ENCODE measurements at places on chromosomes 5 and 9.

GRCh38 chr5:158609333-158610050 lies 490.2 kb downstream of the EBF1 start:
- no peak overlapping the region for H3K27ac ChIP-seq
- H3K4me3 ChIP-seq = no peak overlapping the region
- no peaks in the 10 kb centered on the region for H3K4me1 ChIP-seq
- no peak for DNase-seq
- H3K36me3 ChIP-seq = no peaks in the 10 kb centered on the region

DNA sequence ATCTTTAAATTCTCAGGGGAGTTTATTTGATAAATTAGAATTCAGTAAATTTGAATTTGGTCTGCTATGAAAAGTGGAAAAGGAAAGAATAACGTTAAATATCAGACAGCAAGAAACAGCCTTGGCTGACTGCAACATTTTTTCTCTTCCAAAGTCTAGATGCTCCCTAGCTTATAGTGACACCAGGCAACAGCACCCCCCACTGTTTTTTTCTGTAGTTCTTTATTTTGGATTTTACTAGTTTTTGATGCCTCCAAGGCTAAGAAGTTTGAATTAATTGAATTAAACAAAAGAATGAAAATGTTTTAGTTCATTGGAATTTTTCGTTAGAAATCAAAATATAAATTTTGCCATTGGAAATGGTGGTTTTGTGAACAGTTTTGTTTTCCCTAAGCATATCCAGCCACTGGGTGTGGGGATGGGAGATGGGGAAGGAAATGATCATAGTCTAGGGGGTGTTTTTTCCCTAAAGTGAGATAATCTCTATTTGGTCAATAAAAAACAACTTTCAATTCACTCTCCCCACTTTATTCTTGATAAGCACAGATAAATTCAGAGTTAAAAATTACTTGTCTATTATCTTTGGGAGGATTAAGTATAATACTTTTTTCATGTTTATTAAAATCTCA lies 199.3 kb upstream of the CD180 start:
- no peaks in the 10 kb centered on the region for H3K36me3 ChIP-seq
- H3K27me3 ChIP-seq = no peaks in the 10 kb centered on the region
- no peak overlapping the region for H3K4me3 ChIP-seq
- no peaks in the 10 kb centered on the region for H3K4me1 ChIP-seq
- DNase-seq = no peak

DNA sequence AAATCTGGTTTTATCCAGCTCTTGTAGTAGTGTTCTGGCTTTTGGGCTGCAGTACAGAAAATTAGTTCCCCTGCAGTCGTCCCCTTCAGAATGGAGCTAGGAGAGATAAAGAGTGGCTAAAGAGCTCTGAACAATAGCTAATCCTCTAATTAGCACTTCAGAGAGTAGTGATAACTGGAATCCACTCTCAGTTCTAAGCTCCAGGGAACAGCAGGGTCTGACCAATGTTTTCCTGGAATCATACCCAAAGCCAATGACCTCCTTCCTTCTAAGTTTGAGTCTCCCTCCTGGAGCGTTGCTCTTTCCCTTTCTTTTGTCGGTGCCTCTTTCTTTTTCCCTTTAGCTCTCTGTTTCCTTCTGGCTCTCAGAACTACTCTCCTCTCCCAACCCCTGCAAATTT lies 47.4 kb downstream of the MFAP3 start:
- 0 out of 2 replicates have a peak, but pooled peaks cover 1% of the 10 kb centered on the region for H3K27me3 ChIP-seq
- no peak overlapping the region for H3K4me3 ChIP-seq
- H3K36me3 ChIP-seq = no peaks in the 10 kb centered on the region
- no peaks in the 10 kb centered on the region for H3K4me1 ChIP-seq
- no peak for DNase-seq

DNA sequence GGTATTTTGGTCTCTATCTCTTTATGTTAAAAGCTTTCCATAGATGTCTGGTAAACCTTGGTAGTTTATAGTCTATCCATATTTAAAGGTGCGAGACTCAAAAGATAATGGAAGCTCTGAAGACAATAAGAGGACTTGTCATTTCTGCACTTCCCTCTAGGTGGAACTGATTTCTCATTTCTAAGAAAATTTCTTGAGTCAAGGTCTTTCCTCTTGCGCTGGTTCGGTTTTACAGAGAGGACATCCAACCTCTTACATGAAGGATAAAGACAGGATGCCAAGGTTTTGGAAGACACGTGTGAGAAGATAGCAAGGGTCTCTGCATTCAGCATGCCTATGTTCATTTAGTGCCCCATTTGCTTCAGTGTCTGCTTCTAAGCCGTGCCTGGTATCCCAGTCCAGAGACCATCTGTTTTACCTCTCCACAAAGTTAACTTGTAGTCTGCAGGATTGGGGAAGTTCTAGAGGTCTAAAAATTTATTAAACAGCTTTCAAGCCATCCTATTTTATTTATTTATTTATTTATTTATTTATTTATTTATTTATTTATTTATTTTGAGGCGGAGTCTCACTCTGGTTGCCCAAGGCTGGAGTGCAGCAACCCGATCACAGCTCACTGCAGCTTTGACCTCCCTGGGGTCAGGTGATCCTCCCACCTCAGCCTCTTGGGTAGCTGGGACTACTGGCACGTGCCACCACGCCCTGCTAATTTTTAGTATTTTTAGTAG lies 41.6 kb downstream of the KIAA1191 start:
- no peaks in the 10 kb centered on the region for H3K36me3 ChIP-seq
- no peaks in the 10 kb centered on the region for H3K27me3 ChIP-seq
- H3K27ac ChIP-seq = no peak overlapping the region
- no peak overlapping the region for H3K4me3 ChIP-seq
- DNase-seq = no peak
- no peaks in the 10 kb centered on the region for H3K4me1 ChIP-seq

GRCh38 chr5:171434874-171435273 lies 15.4 kb downstream of the FGF18 start:
- no peaks in the 10 kb centered on the region for H3K27me3 ChIP-seq
- no peak for DNase-seq
- H3K4me1 ChIP-seq = no peaks in the 10 kb centered on the region
- H3K4me3 ChIP-seq = no peak overlapping the region
- no peaks in the 10 kb centered on the region for H3K36me3 ChIP-seq
- H3K27ac ChIP-seq = no peak overlapping the region

DNA sequence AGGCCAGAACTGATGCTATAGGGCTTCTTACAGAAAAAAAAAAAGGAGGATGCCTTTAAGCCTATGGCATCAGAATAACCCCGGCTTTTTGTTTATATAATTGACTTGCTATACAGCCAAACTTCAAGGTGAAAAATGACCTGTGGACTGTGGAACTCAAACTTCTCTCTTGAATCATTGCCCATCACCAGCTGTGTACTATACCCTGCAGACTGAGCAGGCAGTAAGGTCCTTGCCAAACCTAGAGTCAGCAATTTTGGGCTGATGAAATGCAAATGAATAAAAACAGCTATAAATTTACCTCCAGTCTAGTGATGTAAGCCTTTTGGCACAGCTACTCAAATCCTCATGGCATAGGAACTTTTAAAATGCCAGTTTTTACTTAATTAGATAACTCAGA lies 44.5 kb upstream of the PPP3R2 start:
- H3K27ac ChIP-seq = no peak overlapping the region
- no peaks in the 10 kb centered on the region for H3K4me1 ChIP-seq
- no peaks in the 10 kb centered on the region for H3K27me3 ChIP-seq
- no peak overlapping the region for H3K4me3 ChIP-seq
- H3K36me3 ChIP-seq = no peaks in the 10 kb centered on the region
- no peak for DNase-seq

- no peak overlapping the region for H3K27ac ChIP-seq
- no peaks in the 10 kb centered on the region for H3K4me1 ChIP-seq
These were observed 359.0 kb upstream of the SLC30A5 start for GRCh38 chr5:68734781-68735180.

- H3K36me3 ChIP-seq = peaks cover 4% of the 10 kb centered on the region
- no peak overlapping the region for H3K27ac ChIP-seq
- H3K27me3 ChIP-seq = no peaks in the 10 kb centered on the region
- H3K4me3 ChIP-seq = no peak overlapping the region
- DNase-seq = no peak
These were observed 2.7 kb upstream of the PHPT1 start for GRCh38 chr9:136846376-136847087.

- H3K36me3 ChIP-seq = no peaks in the 10 kb centered on the region
- H3K27me3 ChIP-seq = no peaks in the 10 kb centered on the region
- no peaks in the 10 kb centered on the region for H3K4me1 ChIP-seq
These were observed 324.9 kb downstream of the NPR3 start for GRCh38 chr5:33035851-33036527.

GRCh38 chr5:42745856-42746255 lies 10.8 kb upstream of the CCDC152 start:
- H3K4me1 ChIP-seq = no peaks in the 10 kb centered on the region
- no peak overlapping the region for H3K27ac ChIP-seq
- DNase-seq = no peak
- no peaks in the 10 kb centered on the region for H3K36me3 ChIP-seq

- H3K27ac ChIP-seq = no peak overlapping the region
- no peak overlapping the region for H3K4me3 ChIP-seq
- no peak for DNase-seq
- H3K27me3 ChIP-seq = no peaks in the 10 kb centered on the region
- no peaks in the 10 kb centered on the region for H3K4me1 ChIP-seq
- no peaks in the 10 kb centered on the region for H3K36me3 ChIP-seq
These were observed 225.7 kb downstream of the TLR4 start for GRCh38 chr9:117929868-117930267.

GRCh38 chr9:96567203-96567700 lies 52.4 kb downstream of the CDC14B start:
- no peak for DNase-seq
- peak overlapping the region; percentile 80 for H3K4me3 ChIP-seq
- no peaks in the 10 kb centered on the region for H3K27me3 ChIP-seq
- H3K36me3 ChIP-seq = no peaks in the 10 kb centered on the region

DNA sequence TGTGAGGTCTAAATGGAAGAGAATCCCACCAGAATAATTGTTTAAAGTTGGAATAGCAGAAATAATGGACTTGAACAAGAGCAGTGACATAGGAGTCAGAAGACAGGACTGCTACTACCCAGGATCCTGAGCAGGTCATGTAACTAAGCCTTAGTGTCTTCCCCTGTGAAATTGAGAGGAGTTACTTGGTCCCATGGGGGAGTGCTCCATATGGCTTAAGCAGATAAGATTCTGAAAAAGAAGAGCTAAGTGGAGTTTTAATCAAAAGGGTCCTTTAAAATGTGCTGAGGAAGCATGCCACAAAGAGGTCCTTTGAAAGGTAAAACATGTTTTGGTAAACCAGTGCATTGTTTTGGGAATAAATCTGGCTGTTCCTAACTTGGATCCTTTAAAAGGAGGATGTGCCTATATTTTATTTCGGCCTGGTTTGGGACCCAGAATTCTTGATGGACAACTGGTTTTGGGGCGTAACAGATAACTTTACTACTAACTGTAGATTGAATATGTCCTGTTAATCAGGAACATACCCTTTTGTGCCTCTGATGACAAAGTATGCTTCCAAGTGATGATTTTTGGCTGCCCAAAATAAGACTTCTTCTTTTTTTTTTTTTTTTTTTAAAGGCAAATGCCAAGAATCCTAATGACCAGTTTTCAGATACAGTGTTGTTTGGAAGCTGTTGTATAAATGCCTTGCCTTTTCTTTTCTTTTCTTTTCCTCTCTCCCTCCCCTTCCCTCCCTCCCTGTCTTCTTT lies 5.7 kb downstream of the RCL1 start:
- no peaks in the 10 kb centered on the region for H3K27me3 ChIP-seq
- DNase-seq = no peak
- H3K4me3 ChIP-seq = peak overlapping the region; percentile 51
- no peaks in the 10 kb centered on the region for H3K36me3 ChIP-seq
- H3K4me1 ChIP-seq = peaks cover 11% of the 10 kb centered on the region

GRCh38 chr5:153491038-153491744 lies 721 bp downstream of the GRIA1 start:
- H3K27me3 ChIP-seq = peaks cover 8% of the 10 kb centered on the region
- no peak for DNase-seq
- no peak overlapping the region for H3K4me3 ChIP-seq
- H3K4me1 ChIP-seq = no peaks in the 10 kb centered on the region

- no peak overlapping the region for H3K27ac ChIP-seq
- no peak for DNase-seq
- no peak overlapping the region for H3K4me3 ChIP-seq
These were observed 374.7 kb upstream of the ADAMTS16 start for GRCh38 chr5:4765411-4765810.

DNA sequence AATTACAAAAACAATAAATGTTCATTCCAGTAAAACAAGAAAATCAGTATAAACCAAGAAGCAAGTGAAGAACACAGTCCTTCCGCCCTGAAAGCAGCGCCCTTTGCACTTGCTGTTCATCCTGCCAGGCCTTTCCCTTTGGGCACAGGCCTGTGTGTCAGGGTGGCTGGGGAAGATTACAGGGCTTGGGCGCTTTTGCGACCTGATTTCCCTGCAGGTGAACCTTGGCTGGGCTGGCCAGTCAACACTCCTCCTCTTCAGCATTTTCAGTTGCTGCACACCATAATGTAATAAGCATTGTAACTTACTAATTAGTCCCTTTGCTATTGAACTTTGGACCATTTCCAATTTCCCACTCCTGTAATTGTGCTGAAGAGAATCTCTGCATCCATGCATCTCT lies 38.6 kb upstream of the TDRD7 start:
- DNase-seq = no peak
- H3K27ac ChIP-seq = no peak overlapping the region
- no peak overlapping the region for H3K4me3 ChIP-seq
- no peaks in the 10 kb centered on the region for H3K4me1 ChIP-seq
- no peaks in the 10 kb centered on the region for H3K36me3 ChIP-seq

GRCh38 chr5:10633271-10634049 lies 69.6 kb downstream of the ANKRD33B start:
- no peak overlapping the region for H3K4me3 ChIP-seq
- no peak for DNase-seq
- peaks cover 75% of the 10 kb centered on the region for H3K4me1 ChIP-seq
- H3K36me3 ChIP-seq = peaks cover 11% of the 10 kb centered on the region
- peak overlapping the region; percentile 93 for H3K27ac ChIP-seq
- no peaks in the 10 kb centered on the region for H3K27me3 ChIP-seq

- peaks cover 18% of the 10 kb centered on the region for H3K4me1 ChIP-seq
- H3K27me3 ChIP-seq = peaks cover 2% of the 10 kb centered on the region
- no peak overlapping the region for H3K27ac ChIP-seq
These were observed 53.6 kb downstream of the GADD45G start for GRCh38 chr9:89658401-89658800.

GRCh38 chr9:88590558-88591146 lies 55.7 kb downstream of the NXNL2 start:
- DNase-seq = no peak
- H3K36me3 ChIP-seq = no peaks in the 10 kb centered on the region
- H3K27ac ChIP-seq = no peak overlapping the region

GRCh38 chr5:107781451-107781850 lies 110.7 kb upstream of the EFNA5 start:
- H3K27ac ChIP-seq = no peak overlapping the region
- no peaks in the 10 kb centered on the region for H3K4me1 ChIP-seq
- no peaks in the 10 kb centered on the region for H3K27me3 ChIP-seq
- no peak overlapping the region for H3K4me3 ChIP-seq
- DNase-seq = no peak
- no peaks in the 10 kb centered on the region for H3K36me3 ChIP-seq

- no peak for DNase-seq
- H3K4me1 ChIP-seq = no peaks in the 10 kb centered on the region
- H3K36me3 ChIP-seq = no peaks in the 10 kb centered on the region
These were observed 169.6 kb upstream of the GNA14 start for GRCh38 chr9:77817590-77818311.

GRCh38 chr5:34803974-34804732 lies 34.8 kb upstream of the TTC23L start:
- H3K27ac ChIP-seq = no peak overlapping the region
- H3K36me3 ChIP-seq = no peaks in the 10 kb centered on the region
- DNase-seq = no peak
- H3K4me1 ChIP-seq = no peaks in the 10 kb centered on the region

GRCh38 chr9:125399165-125399564 lies 137.5 kb downstream of the GAPVD1 start:
- H3K4me1 ChIP-seq = no peaks in the 10 kb centered on the region
- H3K27ac ChIP-seq = no peak overlapping the region
- no peaks in the 10 kb centered on the region for H3K27me3 ChIP-seq
- no peaks in the 10 kb centered on the region for H3K36me3 ChIP-seq
- no peak for DNase-seq

All from GM12878 (cell line).